ENCODE measurements at places on chromosomes 3 and 15. TPM values are rescaled to one million over a fixed set of nuclear protein-coding genes. Genes with fewer than 3 reads are reported as not detected.

The LRTM1 gene
- not detected for total RNA-seq

The PRTG gene
- total RNA-seq = 1.7 TPM

The SRGAP3 gene
- total RNA-seq = 1.4 TPM

The ITIH4 gene
- total RNA-seq = 0.28 TPM

The ULK3 gene
- total RNA-seq = 11.8 TPM

The DNASE1L3 gene
- total RNA-seq = not detected

The ROPN1B gene
- total RNA-seq = not detected

The CCRL2 gene
- total RNA-seq = 0.28 TPM

The CD86 gene
- total RNA-seq = not detected

The KBTBD12 gene
- total RNA-seq = not detected

The PLD1 gene
- total RNA-seq = 9.2 TPM

The ISG20 gene
- 0.72 TPM for total RNA-seq

The TMCO5A gene
- total RNA-seq = not detected

- no peak overlapping the region for H3K27ac ChIP-seq
- peak; percentile 56 for DNase-seq
- H3K4me1 ChIP-seq = no peaks in the 10 kb centered on the region
- no peaks in the 10 kb centered on the region for H3K36me3 ChIP-seq
- peak overlapping the region; percentile 90 for H3K4me3 ChIP-seq
These were observed 1.0 kb downstream of the KAT2B start for GRCh38 chr3:20041197-20041780.

DNA sequence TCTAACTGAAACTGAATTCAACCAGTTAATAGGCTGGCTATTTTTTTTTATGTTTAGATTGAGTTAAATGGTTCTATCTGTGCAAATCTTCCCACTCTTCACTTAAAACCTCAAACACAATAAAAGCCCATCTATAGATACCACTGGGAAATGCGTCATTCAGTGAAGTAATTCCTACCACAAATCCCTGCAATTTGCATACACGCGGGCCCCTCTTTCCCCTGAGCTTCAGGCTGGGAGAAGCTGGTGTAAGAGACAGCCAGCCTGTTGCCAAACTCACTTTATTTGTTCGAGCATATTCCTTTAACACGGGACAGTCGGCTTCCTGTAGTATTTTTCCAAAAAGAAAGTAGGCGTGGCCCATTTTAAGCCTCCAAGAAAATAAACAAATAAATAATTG lies 26.0 kb upstream of the MCTP2 start:
- peak; percentile 18 for DNase-seq
- no peaks in the 10 kb centered on the region for H3K27me3 ChIP-seq
- H3K4me3 ChIP-seq = no peak overlapping the region
- peaks cover 4% of the 10 kb centered on the region for H3K4me1 ChIP-seq
- no peak overlapping the region for H3K27ac ChIP-seq

DNA sequence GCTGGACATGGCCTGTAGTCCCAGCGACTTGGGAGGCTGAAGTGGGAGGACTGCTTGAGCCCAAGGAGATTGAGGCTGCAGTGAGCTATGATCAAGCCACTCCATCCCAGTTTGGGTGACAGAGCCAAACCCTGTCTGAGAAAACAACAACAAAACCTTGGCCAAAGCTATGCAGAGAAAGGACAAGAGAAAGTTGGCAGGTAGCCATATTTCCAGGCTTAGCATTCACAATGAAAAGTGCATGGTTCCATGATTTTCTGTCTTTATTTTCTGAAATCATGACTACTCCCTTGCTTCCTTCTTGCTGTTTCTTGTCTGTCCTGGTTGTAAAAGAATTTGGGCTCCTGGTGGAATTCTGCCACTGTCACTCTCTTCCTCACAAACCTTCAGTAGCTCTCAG lies 284.6 kb upstream of the C2CD4B start:
- H3K36me3 ChIP-seq = no peaks in the 10 kb centered on the region
- peaks cover 27% of the 10 kb centered on the region for H3K4me1 ChIP-seq
- H3K4me3 ChIP-seq = no peak overlapping the region
- H3K27me3 ChIP-seq = no peaks in the 10 kb centered on the region
- no peak overlapping the region for H3K27ac ChIP-seq

- DNase-seq = peak; percentile 91
- no peaks in the 10 kb centered on the region for H3K27me3 ChIP-seq
- no peak overlapping the region for H3K27ac ChIP-seq
- no peak overlapping the region for H3K4me3 ChIP-seq
- peaks cover 8% of the 10 kb centered on the region for H3K4me1 ChIP-seq
- no peaks in the 10 kb centered on the region for H3K36me3 ChIP-seq
These were observed 12.3 kb upstream of the PHLDB2 start for GRCh38 chr3:111846717-111847116.

DNA sequence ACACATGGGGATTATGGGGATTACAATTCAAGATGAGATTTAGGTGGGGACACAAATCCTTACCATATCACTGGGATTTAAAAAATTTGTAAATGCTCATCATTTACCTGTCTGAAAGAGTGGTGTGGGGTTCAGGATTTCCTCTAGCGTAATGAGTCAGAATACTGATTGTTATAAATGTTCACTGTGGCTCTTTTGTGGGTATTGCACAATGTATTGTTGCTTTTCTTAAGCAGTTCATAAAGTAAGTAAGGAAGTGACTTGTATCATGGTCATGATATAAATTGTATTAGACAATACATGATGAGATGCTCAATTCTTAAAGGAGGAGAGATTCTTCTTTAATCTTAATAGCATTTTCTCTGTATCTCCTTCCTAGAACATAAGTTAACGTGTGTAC lies 262.1 kb downstream of the CNTN4 start:
- H3K4me1 ChIP-seq = no peaks in the 10 kb centered on the region
- no peak for DNase-seq
- H3K27me3 ChIP-seq = no peaks in the 10 kb centered on the region
- no peak overlapping the region for H3K27ac ChIP-seq
- no peak overlapping the region for H3K4me3 ChIP-seq

DNA sequence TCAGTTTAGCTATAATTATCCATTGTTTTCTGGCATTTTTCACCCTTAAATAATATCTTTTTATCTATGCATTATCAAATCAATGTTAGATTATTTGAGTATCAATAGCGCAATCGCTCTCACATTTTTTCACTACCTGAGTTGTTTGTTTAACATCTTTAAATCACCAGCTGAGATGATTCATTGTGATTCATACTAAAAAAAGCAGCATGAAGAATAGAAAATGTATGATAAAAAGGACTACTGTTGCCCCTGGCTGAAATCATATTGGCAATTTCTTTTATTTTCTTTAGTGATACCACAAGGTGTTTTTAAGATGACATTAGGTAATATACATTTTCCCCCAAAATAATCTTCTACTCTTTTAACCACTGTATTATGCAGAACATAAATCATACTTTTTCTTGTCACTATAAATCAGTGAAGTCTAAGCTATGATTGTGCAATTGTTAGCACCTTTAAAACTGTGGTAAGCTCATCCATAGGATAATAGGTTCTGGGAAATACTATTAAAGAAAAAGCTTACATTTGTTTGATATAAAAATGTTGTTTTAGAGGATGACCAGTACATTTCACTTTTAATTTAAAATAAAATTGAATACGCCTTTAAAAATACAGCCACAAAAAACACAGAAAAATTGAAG lies 889.1 kb downstream of the NAALADL2 start:
- no peak overlapping the region for H3K27ac ChIP-seq
- H3K4me3 ChIP-seq = no peak overlapping the region
- H3K36me3 ChIP-seq = no peaks in the 10 kb centered on the region

DNA sequence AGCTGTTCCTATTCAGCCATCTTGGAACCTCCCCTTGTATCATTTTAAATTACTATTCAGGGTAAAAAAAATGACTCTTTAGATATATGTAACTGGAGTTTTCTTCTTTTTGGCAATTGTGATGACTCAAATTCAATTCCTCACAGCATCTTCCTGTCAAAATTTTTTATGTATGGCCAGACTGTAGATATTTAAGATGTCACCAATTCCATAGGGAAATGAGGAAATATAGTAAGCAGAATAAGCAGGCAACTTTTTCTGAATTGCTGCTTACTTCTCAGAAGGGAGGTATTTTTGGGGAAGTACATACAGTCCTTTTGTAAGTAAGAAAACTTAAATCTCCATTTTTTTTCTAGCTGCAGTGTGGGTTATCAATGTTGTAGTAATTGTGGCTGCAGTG lies 28.8 kb downstream of the EAF2 start:
- no peaks in the 10 kb centered on the region for H3K27me3 ChIP-seq
- no peak for DNase-seq
- no peaks in the 10 kb centered on the region for H3K36me3 ChIP-seq
- no peak overlapping the region for H3K27ac ChIP-seq

- peaks cover 5% of the 10 kb centered on the region for H3K4me1 ChIP-seq
- DNase-seq = no peak
- peak overlapping the region; percentile 90 for H3K4me3 ChIP-seq
- H3K36me3 ChIP-seq = no peaks in the 10 kb centered on the region
- H3K27ac ChIP-seq = peak overlapping the region; percentile 98
These were observed 1.4 kb downstream of the FOXP1 start for GRCh38 chr3:71582036-71582611.

DNA sequence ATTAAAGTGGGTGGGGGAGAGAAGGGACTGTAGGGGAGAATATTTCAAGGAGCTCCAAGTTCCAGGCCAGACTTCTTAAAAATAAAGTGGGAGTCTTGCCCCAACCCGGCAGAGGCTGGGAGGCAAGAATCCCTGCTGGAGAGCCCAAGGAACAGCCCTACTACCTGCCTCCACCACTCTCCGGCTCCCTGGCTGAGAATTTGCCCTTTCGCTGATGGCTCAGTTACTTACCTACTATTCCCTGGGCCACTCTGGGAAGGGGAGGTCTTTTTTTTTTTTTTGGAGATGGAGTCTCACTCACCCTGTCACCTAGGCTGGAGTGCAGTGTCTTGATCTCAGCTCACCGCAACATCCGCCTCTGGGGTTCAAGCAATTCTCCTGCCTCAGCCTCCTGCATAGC lies 15.5 kb downstream of the MYL3 start:
- H3K4me1 ChIP-seq = peaks cover 7% of the 10 kb centered on the region
- H3K4me3 ChIP-seq = no peak overlapping the region
- DNase-seq = no peak
- no peak overlapping the region for H3K27ac ChIP-seq

DNA sequence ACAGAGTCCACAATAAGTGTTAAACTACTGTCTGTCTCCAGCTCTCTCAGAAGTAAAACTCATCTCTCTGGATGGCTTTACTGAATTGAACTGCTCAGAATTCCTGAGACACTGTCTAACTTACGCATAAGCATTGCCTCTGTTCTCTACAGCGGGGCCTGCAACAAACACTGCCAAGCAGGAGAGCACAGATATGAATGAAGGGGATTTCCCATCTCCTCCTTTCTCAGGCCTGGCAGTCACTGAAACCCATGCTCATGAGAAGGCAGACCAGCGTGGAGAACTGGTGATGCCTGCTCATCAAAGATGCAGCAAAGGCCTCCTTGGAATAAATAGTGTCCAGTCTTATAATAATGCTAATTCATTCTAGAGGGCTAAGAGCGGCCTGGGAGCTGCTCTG lies 10.3 kb downstream of the RASGRP1 start:
- DNase-seq = peak; percentile 82
- no peak overlapping the region for H3K27ac ChIP-seq
- peaks cover 30% of the 10 kb centered on the region for H3K4me1 ChIP-seq
- no peak overlapping the region for H3K4me3 ChIP-seq

- H3K4me3 ChIP-seq = peak overlapping the region; percentile 65
- H3K27me3 ChIP-seq = no peaks in the 10 kb centered on the region
- peak overlapping the region; percentile 91 for H3K27ac ChIP-seq
- H3K4me1 ChIP-seq = peaks cover 14% of the 10 kb centered on the region
- no peaks in the 10 kb centered on the region for H3K36me3 ChIP-seq
These were observed 225.5 kb upstream of the IL12A start for GRCh38 chr3:159763011-159763601.

DNA sequence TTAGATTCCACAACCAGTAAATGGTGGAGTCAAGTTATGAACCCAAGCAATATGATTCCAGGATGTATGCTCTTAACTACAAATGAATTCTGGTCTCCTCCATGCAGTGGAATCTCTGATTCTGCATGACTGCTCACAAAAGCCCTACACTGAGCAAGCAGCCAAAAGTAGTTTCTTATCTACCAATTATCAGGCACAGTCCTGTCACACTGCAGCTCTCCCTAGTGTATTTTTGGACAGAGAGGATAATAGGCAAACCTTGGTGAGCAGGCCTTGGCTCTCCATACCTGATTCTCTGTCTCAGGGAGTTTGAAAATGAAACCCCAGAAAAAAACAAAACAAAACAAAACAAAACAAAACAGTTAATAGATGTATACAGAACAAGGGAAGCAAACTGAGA lies 3.5 kb upstream of the SSR3 start:
- H3K4me1 ChIP-seq = no peaks in the 10 kb centered on the region
- H3K36me3 ChIP-seq = no peaks in the 10 kb centered on the region
- no peak overlapping the region for H3K4me3 ChIP-seq
- DNase-seq = no peak
- no peak overlapping the region for H3K27ac ChIP-seq
- 0 out of 2 replicates have a peak, but pooled peaks cover 2% of the 10 kb centered on the region for H3K27me3 ChIP-seq

DNA sequence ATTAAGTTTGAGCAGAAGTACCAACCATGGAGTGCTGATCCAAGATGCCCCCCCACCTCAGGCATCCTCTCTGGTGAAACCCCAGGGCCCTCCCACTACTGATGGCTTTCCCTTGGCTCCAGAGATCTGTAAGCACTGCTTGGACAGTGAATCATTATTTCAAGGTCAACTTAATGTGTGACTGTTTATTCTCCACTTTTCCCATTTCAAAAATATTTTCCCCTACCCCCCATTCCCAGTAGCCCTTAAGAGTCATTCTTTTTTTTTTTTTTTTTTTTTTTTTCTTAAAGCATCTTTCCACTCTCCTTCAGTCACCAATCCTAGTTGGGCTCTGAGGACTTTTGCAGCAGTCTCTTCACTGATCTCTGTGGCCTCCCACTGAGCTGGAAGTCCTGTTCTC lies 82.6 kb downstream of the PCCB start:
- peaks cover 22% of the 10 kb centered on the region for H3K36me3 ChIP-seq
- peak overlapping the region; percentile 88 for H3K27ac ChIP-seq

- DNase-seq = no peak
- H3K36me3 ChIP-seq = no peaks in the 10 kb centered on the region
- peaks cover 9% of the 10 kb centered on the region for H3K4me1 ChIP-seq
These were observed 190.6 kb downstream of the TBC1D2B start for GRCh38 chr15:77886805-77887448.

DNA sequence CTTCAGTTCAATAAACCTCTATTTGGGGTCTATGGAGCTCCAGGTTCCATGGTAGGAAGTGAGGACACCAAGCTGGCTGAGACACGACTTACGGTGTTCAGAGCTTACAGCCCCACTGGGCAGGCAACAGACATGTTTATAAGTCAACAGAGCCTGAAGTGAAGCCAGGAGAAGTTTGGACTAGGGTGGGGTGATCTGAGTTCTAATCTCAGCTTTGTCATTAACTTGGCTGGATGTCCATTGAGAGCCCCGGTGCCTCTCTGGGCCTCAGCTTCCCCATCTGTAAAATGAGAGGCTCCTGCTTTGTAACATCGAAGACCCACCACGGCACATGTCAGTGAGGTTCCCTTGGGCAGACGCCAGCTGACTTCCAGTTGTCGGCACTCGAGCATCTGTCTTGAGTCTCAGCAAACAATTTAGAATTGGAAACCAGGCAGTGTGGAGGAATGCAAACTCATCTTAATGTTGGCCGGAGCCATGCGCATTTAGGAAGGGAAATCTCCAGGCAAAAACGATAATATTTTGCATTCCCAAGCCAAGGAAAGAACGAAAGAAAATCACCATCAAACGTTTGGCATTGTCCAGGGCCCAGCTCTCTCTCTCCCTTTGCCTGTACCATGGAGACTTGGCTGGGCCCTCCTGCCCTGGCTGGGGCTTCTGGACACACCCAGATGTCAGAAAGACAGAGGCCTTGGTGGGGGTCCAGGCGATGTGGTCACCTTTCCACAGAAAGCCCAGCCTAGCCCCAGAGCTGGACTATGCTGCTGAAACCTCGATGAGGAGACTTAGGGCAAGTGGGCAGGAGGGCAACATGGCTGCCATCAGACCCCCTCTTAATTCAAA lies 18.4 kb downstream of the ITGA11 start:
- DNase-seq = no peak
- H3K4me3 ChIP-seq = no peak overlapping the region
- H3K36me3 ChIP-seq = peaks cover 2% of the 10 kb centered on the region
